ENCODE measurements at places on chromosomes 7 and 10.

- no peak for DNase-seq
These were observed 9.9 kb downstream of the KCNH2 start for GRCh38 chr7:150968056-150968733.

DNA sequence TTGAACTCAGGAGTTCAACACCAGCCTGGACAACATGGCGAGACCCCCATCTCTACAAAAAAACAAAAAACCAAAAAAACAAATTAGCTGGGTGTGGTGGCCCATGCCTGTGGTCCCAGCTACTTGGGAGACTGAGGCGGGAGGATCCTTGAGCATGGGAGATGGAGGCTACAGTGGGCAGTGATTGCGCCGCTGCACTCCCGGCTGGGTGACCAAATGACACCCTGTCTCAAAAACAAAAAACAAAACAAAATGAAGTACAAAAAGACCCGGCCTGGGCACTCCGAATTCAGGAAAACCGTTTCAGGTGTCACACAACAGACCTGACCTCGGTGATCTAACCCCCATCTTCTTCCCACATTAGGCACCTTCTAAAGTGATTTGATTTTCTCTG, 65.5 kb downstream of the INSIG1 start:
- DNase-seq = no peak

DNA sequence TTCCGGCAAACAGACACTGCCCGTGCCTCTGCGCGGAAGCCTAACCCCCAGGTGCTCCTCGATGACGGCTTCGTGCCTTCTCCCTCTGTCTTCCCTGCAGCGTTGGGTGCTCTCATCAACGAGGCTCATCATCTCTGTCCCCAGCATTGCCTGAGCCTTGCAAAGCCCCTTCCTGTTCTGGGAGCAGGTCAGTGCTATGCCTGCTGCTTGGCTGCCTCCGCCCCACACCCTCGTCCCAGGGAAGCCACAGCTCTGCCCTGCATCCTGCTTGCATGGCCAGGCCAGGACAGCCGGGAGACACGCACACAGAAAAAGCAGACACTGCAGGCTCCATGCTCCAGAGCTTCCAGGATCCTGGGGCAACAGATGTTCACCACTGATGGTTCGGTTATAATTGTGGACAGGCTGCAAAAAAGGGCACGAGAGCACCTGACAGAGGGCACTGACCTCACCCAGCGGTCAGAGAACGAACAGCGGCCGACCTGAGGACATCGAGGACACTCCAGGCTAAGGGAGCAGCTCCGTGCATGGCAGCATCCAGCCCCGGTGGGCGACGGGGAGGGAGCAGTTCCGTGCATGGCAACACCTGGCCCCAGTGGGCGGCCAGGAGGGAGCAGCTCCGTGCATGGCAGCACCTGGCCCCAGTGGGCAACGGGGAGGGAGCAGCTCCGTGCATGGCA, 265.5 kb downstream of the PTPRN2 start:
- no peak for DNase-seq

DNA sequence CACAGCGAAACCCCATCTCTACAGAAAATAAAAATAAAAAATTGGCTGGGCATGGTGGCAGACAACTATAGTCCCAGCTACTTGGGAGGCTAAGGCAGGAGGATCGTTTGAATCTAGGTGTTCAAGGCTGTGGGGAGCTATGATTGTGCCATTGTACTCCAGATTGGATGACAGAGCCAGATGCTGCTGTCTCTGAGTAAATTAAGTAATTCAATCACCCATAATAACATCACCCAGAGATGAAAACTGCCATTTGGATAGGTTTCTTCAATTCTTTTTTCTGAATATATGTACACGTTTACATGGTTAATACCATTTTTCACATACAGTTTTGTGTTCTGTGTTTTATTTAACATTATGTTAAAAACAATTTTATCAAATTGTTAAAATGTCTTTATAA, 79.3 kb downstream of the WIPF3 start:
- no peak for DNase-seq

All from inflammatory macrophage (primary cell).